Activated T-cell treated with anti-CD3 and anti-CD28 coated beads for 1 hour (primary cell): ENCODE measurements at places on chromosomes 7 and 10.

- DNase-seq = no peak
Measured at GRCh38 chr7:140081774-140082425, 19.1 kb upstream of the PARP12 start.

DNA sequence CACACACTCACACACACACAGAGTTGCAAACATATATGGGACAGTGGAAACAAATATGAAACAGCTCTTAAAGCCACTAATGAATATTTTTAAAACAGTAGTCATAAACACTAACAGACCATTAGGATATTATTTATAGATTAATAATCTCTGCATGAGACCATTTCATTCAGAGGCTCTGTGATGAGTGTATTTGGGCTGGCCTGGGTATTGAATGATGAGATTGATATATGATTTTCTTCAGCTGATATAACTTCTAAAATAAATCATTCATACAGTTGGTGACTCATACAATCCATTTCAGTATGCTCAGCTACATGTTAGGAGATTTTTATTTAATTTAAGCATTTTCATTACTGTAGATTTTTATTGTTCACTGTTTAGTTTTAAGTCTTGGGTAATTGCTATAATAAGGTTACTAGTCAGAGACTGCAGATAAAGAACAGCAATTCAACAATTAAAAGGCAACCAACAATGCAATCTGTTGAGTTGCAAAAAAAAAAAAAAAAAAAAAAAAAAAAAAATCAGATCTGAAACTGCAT is 25.2 kb upstream of the AGK start:
- no peak for DNase-seq

- DNase-seq = no peak
Measured at GRCh38 chr10:1324903-1325302, 268.7 kb downstream of the WDR37 start.

GRCh38 chr7:17038160-17038782 is 156.5 kb upstream of the AGR3 start:
- no peak for DNase-seq

GRCh38 chr7:51732116-51732515 is 415.5 kb upstream of the COBL start:
- DNase-seq = no peak

DNA sequence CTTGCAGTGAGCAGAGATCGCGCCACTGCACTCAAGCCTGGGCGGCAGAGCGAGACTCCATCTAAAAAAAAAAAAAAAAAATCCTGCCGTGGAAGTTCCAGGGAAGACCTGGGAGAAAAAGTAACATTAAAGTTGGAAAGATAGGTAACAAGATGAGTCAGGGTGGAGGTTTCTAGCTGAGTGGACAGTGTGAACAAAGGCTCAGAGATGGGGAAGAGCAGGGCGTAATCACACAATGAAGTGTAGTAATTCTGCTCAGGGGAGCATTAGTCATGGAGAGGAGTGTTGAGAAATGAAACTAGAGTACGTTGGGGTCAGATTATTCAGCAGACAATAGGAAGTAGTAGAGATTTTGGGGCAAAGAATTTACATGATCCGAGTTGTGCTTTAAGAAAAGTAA is 21.6 kb upstream of the WASL start:
- no peak for DNase-seq

DNA sequence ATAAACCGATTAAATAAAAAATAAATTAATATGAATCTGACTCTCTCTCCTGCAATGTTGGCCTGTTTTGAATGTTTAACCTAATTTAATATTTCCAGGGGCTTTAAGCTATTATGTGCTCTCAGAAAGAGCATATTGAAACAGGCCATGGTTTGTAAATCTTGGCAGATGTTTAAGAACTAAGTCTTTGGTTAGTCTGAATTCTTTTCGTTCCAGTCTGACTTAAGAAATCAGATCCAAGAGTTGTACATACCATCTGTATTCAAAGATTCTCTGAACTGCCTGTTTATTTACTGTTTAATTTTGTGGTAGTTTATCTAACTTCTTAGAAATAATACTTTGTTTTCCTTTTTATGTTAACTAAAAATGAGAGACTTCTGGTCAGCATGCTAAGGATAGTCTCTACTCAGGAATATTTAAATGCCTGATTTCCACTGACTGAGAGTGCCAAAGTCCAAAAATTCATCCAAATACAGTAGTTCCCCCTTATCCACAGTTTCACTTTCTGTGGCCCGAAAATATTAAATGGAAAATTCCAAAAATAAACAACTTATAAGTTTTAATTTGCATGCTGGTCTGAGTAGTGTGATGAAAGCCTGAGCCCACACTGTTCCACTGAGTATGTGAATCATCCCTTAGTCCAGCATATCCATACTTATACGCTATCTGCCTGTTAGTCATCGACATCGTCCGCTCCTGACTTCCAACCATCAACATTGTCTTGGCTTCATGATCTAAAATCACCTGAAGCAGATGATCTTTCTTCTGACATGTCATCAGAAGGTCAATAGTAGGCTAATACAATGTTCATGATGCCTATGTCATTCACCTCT is 238.1 kb upstream of the CSTF2T start:
- no peak for DNase-seq

- no peak for DNase-seq
Measured at GRCh38 chr7:102089175-102090098, 197.2 kb upstream of the SH2B2 start.

DNA sequence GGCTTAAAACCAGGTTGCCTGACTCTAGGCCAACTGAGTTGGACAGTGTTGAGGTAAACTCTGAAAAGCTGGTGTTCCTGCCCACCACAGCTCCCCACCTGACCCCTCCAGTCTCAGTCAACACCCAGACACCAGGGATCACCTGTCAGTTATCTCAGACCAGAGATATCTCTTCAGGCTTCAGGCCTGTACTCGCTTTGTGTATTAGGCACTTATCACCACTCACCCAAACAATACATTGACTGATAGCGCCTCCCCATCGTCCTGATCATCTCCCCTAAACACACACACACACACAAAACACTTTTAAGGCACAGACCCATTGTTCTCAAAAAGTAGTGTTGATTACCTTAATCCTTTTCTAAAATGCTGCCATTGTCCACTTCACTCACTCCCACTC is 111.5 kb downstream of the PLCE1 start:
- no peak for DNase-seq

DNA sequence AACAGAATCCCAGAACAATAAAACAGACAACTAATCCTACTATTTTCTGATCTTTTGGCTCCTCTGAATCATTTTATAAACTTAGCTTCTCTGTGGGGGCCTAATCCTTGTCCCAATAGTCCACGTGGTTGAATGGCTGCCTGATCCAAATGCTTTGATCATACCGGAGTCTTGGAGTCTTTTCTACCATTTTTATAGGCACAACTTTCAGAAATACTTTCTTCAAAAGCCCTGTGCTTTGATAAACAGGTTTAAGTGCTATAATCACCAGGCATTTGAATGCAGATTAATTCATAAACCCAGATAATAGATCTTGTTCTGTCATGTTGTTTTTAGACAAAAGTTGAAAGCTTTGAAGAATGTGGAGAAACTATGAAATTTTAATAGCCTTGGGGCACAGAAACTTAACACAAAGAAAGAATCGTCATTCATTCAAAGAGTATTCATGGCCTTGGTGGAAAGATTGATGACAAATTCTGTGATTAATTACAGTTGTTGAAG is 163.7 kb downstream of the AHR start:
- DNase-seq = no peak

DNA sequence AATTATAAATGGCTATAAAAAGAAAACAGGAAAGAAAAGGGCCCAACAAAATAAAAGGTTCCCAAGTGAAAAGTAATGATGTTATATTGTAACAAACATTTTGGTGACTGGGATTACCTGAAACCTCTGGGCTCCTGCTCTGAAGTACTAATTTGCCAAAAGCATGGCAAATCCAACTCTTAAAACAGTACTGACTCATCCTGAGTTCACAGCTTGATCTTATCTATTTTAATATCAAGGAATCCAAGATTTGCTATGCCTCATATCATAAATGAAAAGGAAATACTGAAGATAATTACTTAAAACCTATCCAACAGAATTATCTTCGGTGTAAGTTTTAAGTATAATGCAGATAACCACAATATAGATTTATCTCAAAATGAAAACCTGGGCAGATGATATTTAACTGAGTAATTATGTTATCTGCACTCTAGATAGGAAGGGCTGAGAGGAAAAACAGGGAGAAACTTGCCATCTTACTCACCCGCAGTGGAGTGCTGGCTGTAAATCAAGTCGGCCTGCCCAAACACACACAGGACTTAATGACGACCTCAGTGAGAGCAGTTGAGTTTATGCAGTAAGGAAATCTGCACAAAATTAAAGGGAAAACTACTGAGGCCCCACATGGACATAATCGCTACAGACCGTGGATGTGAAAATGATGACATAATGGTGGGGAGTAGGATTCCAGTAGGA is 48.4 kb downstream of the MPP7 start:
- DNase-seq = no peak

- no peak for DNase-seq
Measured at GRCh38 chr10:3876350-3876962, 91.4 kb upstream of the KLF6 start.

DNA sequence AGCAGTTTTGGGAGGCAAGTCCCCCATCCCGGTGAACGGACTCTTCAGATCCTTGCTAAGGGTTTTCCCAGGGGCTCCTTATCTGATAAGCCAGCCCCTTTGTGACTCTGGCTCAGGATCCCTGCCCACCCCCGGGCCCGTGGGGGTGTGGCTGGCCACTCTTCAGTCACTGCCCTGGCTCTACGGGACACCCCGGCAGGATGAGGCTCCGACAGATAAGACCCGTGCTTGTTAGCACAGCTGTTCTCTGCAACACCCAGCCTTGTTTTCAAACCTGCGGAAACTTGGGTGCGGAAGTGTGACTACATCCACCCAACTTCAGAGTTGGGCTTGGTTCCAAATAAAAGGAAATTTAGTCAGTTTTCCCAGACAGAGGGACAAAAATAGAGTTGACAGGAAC is 66.7 kb upstream of the PODXL start:
- no peak for DNase-seq

- no peak for DNase-seq
Measured at GRCh38 chr10:11193001-11193551, 175.4 kb downstream of the CELF2 start.

DNA sequence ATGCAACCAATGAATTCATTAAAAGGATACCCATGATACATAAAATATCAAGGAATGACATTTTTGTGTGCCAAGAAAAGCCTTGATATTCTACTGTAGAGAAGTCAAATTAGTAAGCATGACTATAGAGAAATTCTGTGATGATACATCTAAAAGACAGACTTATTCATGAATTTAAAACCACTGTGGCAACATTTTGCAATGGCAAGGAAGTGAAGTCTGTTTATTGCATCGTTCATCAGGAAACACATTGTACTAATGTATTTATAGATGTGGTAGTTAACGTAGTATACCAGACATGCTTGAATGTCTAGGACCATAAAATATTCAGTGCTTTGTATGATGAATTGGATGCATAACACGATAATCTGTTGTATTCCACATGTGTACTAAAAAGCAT is 9.3 kb upstream of the CLEC5A start:
- DNase-seq = no peak

DNA sequence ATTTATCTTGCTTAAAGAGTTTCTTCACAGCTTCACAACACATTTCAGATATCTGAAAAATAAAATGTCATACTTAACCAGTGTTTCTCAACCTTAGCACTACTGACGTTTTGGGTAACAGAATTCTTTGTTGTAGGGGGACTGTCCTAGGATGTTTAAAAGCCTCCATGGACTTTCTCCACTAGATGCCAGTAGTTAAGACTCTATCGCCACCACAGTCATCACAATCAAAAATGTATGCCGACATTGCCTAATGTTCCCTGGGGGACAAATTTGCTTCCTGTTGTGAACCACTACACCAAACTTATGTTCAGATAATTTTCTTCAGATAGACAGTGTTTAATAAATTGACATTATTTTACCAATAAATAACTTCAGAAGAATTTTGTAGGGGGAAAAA is 13.4 kb downstream of the NOC3L start:
- DNase-seq = no peak

GRCh38 chr10:133072196-133072595 is 15.5 kb upstream of the ADGRA1 start:
- no peak for DNase-seq

DNA sequence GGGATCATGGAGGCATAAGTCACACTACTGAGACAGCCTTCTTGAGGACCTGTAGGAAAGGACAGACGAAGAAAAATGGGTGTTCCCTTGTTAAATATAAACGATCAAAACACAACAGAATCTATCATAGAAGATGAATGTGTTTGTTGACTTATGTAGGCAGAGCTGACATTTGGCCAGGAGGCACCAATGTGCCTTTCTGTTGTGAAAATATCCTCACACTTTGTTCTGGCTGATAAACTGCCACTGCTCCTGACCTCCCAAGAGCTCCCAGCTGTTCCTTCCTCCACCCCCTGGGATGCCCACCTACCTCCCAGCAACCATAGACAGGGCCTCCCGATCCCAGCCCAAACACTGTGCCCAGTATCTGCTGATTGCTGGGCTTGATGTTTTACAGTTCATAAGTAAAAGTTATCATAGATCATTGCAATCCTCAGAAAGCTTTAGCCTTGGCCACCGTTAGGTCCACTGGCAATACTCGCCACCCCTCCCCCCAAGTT is 116.6 kb downstream of the CTTNBP2 start:
- DNase-seq = no peak

DNA sequence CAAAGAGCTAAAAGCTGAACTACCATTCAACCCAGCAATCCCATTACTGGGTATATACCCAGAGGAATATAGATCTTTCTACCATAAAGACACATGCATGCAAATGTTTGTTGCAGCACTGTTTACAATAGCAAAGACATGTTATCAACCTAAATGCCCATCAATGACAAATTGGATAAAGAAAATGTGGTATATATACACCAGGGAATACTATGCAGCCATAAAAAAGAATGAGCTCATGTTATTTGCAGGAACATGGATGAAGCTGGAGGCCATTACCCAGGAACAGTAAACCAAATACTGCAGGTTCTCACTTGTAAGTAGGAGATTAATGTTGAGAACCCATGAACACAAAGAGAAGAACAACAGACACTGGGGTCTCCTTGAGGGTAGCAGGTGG is 1295.1 kb downstream of the TYW1 start:
- DNase-seq = no peak

GRCh38 chr10:125011171-125011925 is 69.4 kb downstream of the ZRANB1 start:
- no peak for DNase-seq

DNA sequence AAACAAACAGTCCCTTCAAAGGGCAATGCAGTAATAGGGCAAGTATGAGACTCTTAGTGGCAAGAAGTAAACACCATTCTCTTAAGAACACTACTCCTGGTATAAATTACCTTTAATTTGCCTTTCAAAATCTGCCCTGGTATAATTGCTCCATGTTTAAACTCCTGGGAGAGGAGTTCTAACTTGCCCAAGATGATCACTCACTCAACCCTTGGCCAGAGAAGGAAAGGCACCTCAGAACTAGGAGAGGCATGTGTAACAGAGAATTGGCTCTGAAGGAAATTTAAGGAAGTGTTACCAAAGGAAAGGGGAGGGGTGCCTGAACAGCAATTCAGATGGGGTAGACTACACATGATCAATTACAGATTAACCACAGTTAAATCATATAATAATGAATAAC is 1173.6 kb upstream of the SORCS1 start:
- no peak for DNase-seq

- DNase-seq = no peak
Measured at GRCh38 chr7:121604627-121605316, 208.7 kb upstream of the FAM3C start.

- DNase-seq = no peak
Measured at GRCh38 chr10:112000466-112000865, 183.1 kb downstream of the GPAM start.

- DNase-seq = no peak
Measured at GRCh38 chr10:6607182-6607581, 27.1 kb upstream of the PRKCQ start.
